ENCODE measurements at places on chromosomes 5 and 9.

DNA sequence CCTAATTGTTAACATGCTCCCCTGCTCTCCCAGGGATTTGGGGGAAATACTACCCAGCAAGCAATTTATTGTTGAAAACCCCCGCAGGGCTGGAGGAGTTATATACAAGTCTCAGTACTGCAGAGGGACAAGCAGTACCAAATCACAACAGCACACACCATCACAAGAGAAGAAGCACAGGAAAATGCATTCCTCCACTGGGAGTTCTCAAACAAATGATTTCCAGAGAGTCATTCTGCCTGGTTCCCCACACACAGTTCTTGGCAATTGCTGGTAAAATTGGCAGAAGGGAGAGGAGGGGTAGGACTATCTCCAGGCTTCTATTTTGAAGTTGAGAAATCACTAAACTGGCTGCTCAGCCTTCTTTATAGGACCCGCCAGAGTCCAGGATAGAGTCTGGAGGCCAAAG, 16.8 kb downstream of the SIL1 start:
- no peak for DNase-seq

DNA sequence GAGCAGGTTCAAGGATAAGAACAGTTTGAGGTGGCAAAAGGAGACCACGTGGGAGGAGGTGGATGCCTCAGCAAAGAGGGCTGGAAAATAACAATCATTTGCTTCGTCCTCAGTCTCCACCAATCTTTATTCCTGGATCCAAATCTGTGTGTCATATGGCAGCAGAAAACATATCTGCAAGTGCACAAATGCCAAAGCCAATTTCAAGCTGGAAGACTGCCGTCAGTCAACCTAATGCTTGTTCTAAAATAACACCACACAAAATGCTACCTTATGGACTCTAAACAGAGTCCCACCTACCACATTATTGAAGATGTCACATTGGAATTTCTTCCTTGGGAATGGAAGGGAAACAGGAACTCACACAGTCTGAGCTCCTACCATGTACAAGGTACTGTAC, 129.1 kb downstream of the CDK5RAP2 start:
- DNase-seq = no peak

GRCh38 chr9:105679257-105680022, 14.9 kb upstream of the TMEM38B start:
- DNase-seq = no peak

DNA sequence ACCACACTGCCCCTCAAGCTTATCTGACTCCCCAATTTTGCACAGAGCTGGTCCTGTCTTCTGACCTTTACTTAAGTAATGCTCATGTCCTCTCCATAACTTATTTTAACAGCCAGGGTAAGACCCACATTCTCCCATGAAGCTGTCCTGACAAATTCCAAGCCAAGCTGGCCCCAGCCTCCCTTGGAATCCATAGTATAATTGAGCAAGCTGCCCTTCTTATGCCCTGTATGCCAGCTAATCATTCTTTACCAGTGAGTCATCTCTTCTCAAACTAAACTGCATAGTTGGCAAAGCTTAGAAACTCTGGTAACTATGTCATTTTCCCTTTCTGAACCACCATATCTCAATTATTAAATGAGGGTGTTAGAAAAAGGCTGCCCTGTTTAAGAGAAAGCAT, 92.4 kb downstream of the NFIB start:
- peak; percentile 75 for DNase-seq

- DNase-seq = no peak
Observed at GRCh38 chr9:127269449-127269848, 4.9 kb downstream of the GARNL3 start.
